ENCODE measurements at places on chromosomes 12 and 14.
A peak's percentile ranks its signal among the peaks of the same experiment; 100 is the strongest.

GRCh38 chr12:106745181-106745745 lies 29.2 kb upstream of the RIC8B start:
- no peak for DNase-seq

GRCh38 chr14:26730929-26731618 lies 133.2 kb upstream of the NOVA1 start:
- peak; percentile 46 for DNase-seq

DNA sequence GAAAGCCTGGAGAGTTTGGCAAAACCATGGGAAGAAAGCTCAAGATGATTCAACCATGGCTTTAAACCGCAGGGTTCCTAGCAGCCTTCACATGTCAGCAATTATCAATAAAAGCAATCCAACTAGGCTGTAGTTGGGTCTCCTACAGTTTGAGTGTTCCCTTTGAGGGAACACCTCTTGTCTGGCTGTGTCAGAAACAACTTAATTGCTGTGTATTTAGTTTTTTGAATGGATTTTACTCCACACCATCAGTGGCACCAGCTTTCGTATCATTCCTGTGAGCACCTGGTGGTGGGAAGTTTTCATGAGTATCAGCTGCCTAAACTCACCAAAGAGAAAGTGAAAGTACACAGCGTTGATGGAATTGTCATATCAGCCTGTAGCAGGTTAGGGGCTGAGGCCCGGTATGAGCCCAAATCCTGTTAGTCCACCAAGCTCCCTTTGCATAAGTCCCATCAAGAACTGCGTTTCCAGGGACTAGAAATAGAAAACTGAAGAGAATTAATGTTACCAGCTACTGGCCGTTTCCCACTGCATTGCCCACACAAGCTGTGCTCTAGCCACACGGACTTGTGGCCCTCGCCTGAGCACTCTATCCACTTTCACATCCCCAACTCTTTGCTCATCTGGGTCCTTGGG lies 10.9 kb upstream of the IL26 start:
- DNase-seq: peak; percentile 16

DNA sequence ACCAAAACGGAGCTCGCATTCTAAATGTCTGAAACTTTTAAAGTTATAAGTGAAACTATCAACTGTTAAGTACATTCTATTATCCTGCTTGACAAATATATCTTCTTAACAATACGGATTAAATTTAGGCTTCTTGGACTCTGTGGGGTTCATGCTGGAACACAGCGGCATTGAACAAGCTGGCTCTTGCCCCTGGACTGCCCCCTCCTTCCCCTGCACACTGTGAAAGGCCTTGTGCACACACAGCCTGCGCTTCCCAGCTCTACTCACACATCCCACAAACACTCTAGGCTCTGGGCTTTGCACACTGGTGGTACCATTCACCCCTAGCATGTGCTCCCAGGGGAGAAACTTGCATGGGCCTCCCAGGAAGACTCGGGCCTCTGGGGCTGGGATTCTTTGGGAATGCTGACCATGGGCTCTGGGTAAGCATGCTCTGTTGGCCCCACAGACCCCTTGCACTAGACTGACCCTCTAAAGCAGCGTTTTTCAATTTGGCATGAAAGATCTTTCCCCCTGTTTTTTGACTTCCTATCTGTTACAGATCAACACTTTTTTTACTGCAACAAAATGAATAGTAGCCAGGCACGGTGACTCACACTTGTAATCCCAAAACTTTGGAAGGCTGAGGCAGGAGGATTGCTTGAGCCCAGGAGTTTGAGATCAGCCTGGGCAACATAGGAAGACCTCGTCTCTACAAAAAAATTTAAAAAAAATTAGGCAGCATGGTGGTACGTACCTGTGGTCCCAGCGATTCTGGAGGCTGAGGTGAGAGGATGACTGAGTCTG lies 96.2 kb upstream of the CPM start:
- no peak for DNase-seq
